ENCODE measurements at places on chromosomes 2 and 18.

- DNase-seq = no peak
Observed at GRCh38 chr2:223896833-223897311, 48.3 kb downstream of the WDFY1 start.

- no peak for DNase-seq
Observed at GRCh38 chr18:13356032-13356431, 137.5 kb downstream of the LDLRAD4 start.

- no peak for DNase-seq
Observed at GRCh38 chr2:194610297-194610696, 1046.7 kb upstream of the SLC39A10 start.

- DNase-seq = no peak
Observed at GRCh38 chr2:108194409-108195132, 45.2 kb upstream of the SULT1C3 start.

GRCh38 chr2:127055786-127056076 is 51.2 kb downstream of the BIN1 start:
- DNase-seq = no peak

DNA sequence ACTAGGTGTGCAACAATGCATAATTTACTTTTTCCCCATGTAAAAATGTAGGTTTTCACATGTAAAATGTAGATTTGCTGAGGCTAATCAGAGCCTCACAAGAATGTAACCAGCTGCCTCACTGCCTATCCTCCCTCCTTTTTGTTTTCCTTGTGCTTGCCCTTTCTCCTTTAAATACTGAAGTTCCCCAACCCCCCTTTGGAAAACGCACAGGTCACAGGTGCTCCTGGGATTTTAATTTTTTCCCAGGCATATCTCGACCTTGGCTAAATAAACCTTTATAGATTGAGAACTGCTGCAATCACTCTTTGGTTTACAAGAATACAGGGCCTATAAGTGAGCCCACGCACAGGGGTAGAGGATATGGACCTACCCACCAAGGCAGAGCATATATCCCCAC is 77.2 kb upstream of the TTN start:
- DNase-seq = no peak

DNA sequence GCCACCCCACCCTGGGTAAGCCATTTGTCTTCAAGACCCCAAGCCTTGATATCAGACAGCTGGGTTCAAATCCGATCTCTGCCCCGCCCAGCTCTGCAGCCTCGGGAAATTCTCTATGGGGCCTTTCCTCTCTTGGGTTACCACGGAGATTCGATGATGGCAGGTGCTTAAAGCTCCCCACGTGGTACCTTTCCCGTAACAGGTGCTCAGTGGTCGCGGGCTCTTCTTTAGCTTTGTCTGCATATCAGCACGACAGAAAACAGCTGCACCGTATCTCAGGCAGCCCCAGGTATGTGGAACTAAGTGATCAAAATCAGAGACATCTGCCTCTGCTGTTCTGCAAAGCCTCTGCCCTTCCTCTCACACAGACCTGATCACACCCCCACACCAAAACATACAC is 37.4 kb downstream of the TTC32 start:
- DNase-seq = no peak

DNA sequence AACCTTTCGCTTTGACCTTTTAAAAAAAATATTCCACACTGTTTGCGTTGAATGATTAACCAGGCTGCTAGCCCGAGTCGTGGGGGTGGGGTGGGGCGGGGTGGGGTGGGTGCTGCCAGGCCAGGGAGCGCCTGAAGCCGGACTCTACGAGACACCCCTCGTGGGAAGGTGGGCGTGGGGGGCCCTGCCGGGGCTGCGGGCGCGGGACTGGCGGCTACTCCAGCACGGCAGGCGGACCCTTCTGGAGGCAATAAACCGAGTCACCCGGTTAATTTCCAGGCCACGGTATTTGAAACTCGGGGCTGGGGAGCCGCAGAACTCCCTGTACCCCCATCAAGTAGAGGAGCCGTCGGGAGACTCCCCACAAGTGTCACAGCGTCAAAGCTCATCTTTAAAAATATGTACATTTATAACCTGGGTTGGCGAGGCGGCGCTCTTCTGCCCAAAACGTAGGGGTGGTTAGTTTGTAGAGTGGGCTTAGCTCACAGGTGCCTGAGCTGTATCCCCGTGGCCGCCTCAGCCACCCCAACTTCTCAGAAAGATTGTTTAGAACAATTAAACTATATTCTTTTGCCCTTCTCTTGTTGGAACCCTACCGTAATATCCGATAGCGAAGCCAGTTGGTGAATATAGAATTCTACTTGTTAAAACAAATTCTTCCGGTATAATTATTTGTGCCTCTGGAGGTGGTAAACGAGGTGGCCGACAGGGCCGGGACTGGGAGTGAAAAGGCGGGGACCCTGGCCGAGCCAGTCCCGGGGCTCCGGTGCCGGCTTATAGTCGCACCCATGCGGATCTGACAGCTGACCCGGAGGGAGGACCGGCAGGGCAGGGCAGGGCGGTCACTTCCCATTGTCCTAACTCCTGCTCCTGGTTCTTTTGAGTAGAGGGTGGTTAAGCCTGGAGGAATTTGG is 1.4 kb downstream of the B3GNT2 start:
- no peak for DNase-seq

DNA sequence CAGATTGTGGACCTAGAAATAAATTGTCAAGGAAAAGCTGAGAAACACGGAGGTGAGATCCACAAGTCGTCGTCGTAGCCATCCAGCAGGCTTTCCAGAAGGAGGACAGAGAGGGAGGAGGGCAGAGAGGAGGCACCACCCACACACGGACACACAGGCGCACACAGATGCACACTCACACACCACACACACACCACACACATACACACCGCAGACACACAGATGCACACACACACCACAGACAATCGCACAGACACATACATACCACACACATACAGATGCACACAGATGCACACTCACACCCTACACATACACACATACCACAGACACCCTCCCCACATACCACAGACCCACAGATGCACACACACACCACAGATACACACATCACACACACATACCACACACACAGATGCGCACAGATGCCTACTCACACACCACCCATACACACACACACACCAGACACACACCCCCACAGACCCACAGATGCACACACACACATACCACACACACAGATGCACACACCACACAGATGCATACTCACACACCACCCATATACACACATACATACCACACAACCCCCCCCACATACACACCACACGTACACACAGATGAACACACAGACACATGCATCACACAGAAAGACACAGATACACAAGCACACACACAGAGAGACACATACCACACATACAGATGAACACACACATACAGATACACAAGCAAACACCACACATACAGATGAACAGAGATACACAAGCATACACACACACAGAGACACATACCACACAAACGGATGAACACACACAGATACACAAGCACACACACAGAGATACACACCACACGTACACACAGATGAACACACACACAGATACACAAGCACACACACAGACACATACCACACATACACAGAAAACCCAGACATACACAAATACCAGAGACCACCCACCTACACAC is 12.7 kb upstream of the BOK start:
- DNase-seq = no peak

- no peak for DNase-seq
Observed at GRCh38 chr18:5106730-5107129, 90.3 kb downstream of the AKAIN1 start.

DNA sequence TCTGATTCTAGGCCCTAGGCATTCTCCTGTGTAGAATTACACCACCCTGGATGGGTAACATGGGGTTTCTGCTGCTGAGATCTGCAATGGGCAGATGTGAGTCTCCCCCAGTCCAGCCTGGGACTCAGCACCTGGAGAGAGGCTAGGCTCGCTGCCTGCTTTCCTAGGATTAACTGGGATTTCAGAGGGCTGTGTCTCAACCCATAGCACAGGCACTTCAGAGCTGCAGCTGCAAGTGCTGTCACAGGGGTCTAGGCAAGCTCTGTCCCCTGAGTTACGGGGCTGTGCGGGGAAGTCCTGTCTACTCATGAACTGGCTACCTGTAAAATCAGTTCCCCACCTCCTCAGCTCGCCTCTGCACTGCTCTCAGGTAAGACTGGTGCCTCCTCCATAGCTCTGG is 51.5 kb downstream of the CABLES1 start:
- no peak for DNase-seq

DNA sequence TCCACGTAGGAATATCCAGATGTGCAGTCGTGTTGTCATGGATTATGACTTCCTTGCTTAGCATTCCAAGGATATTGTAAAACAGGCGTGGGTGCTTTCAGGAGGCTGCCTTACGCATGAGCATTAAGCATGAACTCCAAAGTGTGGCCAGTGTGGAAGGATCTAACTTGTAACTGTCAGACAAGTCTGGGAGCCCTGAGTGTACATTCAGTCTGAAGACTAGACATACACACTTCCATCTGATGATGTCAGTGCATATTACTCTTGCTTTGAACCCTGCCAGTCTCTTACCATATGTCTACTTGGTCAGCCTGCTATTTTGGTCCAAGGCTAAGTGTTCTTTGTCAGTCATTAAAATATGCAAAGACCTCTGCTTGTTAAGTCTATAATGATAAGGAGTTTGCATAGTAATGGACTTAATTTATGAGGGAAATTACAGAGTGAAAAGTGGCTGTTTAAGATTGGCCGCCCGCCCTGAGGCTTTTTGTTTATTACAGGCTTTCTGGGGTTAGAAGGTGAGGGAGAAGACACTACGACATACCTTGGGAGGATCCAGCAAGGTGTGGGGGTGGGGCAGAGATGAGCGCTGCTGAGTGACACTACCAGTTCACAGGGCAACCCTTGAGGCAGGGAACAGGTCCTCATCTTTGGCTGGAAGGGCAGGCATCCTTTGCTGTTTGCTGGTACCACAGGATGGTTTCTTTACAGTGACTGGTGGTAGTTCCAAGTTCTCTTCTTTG is 48.3 kb downstream of the CABLES1 start:
- DNase-seq = no peak

DNA sequence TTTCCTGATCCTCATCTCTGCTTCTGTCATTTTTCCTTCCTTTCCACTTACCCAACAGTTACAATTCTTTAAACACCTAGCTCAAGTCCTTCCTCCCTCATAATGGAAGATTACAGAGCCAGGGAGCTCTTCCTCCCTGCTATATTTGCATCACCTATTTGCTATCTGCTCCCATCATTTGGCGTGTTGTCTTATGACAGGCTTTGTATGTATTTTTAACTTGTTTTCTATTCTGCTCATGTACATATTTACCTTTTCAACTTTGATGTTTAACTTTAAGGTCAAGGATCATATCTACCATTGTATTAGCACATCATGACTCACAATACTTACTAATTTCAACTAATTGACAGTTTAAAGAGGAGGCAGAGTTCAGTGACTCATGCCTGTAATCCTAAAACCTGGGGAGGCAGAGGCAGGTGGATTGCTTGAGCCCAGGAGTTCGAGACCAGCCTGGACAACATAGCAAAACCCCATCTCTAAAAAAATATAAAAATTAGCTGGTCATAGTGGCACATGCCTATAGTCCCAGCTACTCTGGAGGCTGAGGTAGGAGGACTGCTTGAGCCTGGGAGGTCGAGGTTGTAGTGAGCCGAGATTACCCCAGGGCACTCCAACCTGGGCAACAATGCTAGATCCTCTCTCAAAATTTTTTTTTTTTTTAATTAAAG is 308.0 kb upstream of the STON1 start:
- DNase-seq = no peak

DNA sequence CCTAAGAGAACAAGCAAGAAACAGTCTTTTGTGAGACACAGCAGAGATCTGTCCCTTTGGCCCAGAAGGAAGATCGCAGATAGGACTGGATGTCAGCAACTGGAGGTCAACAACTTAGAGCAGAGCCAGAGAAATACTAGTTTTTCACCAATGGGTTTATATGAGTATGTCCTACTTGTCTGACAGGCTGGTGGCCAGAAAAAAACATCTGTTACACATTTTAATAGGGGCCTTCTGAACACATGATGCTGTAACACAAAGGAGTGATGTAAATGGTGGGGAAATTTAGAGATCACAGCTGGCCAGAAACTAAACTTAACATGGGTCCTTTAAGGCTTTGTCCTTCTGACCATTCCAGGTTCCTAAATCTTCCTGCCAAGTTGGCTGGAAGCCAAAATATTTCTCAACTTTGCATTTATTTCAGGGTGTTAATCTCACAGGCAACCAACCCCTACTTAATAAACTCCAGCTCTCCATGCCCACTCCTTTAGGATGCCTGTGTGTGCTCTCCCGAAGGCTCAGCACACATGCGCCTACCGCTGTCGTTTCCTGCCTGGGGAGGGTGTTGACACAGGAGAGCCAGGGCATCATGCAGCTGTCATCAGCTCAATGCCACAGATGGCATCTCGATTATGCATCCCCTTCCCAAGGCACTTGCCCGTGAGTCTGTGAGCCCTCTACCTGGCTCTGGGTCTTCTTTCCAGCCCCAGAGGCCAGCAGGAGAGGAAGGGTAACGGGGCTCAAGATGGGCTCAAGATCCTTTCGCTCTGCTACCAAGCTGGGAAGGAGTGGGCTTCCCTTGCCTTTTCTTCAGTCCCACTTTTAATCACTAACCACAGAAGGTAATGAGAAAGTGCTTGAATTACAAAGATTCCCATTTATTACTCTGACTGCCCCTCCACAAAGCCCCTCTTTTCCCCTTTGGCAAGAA is 252.5 kb downstream of the ETAA1 start:
- DNase-seq = no peak

DNA sequence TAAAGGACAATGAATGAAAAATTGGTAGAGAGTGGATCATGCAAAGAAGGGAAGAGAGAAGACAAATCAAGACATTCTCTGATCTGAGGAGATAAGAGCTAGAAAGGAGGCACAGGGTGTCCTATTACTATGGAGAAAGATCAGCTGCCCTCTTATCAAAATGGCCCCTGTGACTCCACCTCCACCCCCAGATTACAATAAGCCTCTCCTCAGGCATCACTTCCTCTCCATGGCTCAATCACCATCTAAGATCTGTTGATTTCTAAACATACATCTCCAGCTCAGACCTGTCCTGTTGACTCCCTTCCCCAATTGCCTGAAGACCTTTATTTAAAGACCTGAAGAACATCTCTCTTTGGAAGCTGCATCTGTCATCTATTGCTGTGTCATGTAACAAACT is 43.2 kb downstream of the SP100 start:
- no peak for DNase-seq

- no peak for DNase-seq
Observed at GRCh38 chr2:49935449-49935848, 781.1 kb upstream of the FSHR start.

DNA sequence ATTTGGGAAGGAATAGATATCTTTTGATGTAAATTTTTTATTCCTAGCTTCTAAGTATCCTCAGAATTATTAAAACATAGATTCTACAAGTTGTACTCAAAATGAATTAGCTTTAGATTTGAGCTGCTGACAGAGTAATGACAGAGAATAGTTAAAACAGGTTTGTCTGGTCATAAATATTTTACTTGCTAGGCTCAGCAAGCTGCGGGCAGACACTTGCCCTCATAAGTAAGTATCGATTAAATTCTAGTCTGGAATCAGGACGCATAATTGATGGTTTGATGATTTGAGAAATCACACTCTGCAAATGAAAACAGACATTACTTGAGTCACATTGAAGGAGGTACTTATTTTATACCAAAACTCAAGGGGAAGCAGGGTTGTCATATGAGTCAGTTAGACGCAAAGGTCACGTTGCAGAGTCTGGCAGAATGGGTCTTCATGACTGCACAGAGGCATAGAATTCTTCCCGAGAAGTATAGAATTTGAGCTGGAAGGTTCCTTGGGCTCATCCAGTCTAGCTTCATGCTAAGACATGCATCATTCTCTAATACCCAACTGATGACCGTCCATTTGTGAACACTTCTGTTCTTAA is 27.5 kb downstream of the ARL4C start:
- DNase-seq = no peak

All from tibial artery (tissue), 4 donors.